HEK293T (cell line): ENCODE measurements at places on chromosomes 1 and 21.

- DNase-seq = peak; percentile 86
Observed at GRCh38 chr1:2314803-2315673, 76.3 kb downstream of the MORN1 start.

- DNase-seq = no peak
Observed at GRCh38 chr1:161153176-161153575, 602 bp upstream of the UFC1 start.

GRCh38 chr1:205263580-205264190 is 35.9 kb downstream of the TMCC2 start:
- DNase-seq = no peak

GRCh38 chr1:89462250-89462649 is 62.4 kb upstream of the LRRC8B start:
- DNase-seq = no peak

DNA sequence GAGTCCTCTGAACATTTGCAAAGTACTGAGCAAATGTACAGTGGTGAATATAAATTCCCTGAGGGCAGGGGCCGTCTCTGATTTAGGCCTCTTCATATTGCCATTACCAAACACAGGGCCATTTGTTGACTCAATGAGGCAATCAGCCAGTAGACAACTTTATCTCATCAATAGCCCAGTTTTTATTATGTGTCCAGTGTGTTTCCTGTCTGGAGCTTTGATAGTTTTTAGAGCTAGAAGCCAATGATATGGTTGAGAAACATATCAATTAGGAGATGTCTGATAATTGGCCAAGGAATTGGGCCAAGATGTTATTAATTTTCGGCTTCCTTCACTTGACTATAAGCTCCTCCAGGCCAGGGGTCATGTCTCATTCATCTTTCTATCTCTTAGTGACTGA is 163.0 kb downstream of the ROR1 start:
- DNase-seq = no peak

DNA sequence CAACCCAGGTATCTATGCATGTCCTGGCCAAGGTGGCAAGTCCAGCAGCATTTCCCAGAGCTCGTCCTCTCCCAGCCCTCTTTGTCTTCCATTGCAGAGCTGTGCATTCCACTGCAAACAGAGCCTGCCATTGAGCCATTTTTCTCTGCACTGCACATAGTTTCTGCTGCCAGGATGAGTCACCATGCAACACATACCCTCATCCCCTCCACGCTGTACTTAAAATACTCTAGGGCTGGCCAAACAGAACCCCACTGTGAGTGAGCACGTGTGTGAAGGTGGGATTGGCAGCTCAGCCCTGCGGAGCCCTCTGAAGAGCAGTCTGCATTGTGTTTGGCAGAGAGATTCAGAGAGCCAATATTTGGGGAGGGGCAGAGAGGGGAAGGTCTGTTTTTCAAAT is 3.9 kb upstream of the ATP1B1 start:
- DNase-seq = no peak

GRCh38 chr1:246383239-246383589 is 123.9 kb downstream of the SMYD3 start:
- DNase-seq = no peak

- DNase-seq = no peak
Observed at GRCh38 chr1:5576673-5577065, 415.6 kb downstream of the NPHP4 start.

DNA sequence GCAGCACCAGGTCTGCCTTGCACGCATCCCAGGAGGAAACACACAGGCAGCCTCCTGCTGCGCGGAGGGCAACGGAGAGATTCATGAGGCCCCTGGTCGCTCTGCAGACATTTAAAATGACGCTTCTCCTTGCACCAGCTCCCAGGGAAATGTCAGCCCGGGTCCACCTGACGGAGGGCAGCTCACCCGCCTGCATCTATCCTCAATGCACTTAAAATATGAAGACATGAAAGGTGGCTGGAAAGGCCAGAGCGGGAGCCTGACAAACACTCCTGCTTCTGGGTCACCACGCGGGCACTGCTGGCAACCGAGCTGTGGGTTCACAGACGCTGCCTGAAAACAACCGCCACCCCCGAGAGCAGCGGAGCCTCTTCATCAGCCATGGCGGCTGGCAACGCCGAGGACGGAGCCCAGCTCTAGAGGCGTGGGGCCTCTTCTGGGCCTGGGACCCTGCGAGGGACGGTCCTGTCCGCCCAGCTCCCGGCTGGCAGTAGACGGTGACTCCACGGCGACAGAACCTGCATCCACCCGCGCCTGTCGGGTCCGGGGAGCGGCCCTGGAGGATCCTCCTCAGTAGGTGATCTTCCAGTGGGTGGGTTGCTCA is 22.7 kb downstream of the POFUT2 start:
- no peak for DNase-seq

GRCh38 chr21:44947930-44948331 is 8.1 kb downstream of the SLX9 start:
- no peak for DNase-seq

DNA sequence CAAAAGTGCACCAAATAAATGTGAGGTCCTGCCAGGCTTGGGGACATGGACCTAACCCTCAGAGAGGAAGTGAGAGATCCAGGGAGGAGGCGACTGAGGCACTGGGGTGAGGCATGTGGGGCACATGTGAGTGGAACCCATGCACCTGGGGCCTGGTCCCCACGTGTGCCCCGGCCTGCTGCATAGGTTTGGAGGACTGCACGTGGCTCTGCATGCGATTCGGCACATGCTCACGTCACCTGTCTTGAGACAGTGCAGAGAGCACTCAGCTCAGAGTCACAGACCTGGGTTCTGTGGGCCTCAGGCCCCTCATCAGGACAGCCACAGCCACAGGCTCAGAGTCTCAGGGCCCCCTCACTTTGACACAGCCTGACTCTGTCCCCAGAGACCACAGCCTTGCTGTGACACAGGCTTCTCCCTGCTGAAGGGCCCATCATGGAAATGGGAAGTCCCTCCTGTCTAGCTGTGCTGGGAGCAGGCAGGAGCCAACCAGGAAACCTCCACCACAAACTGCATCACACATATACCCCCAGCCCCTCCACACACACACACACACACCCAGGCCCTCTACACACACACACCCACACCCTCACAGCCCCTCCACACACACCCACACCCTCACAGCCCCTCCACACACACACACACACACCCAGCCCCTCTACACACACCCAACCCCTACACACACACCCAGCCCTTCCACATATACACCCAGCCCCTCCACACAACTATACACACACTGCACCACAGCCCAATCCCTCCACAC is 48.2 kb downstream of the SLC9A1 start:
- DNase-seq = no peak

GRCh38 chr1:197783510-197783948 is 8.2 kb upstream of the DENND1B start:
- no peak for DNase-seq
